ENCODE measurements at places on chromosomes 6 and 20. TPM values are rescaled to one million over a fixed set of nuclear protein-coding genes. Genes with fewer than 3 reads are reported as not detected.
A peak's percentile ranks its signal among the peaks of the same experiment; 100 is the strongest.

GRCh38 chr6:39240155-39240757 is 11.0 kb upstream of the KCNK5 start:
- no peak for DNase-seq

DNA sequence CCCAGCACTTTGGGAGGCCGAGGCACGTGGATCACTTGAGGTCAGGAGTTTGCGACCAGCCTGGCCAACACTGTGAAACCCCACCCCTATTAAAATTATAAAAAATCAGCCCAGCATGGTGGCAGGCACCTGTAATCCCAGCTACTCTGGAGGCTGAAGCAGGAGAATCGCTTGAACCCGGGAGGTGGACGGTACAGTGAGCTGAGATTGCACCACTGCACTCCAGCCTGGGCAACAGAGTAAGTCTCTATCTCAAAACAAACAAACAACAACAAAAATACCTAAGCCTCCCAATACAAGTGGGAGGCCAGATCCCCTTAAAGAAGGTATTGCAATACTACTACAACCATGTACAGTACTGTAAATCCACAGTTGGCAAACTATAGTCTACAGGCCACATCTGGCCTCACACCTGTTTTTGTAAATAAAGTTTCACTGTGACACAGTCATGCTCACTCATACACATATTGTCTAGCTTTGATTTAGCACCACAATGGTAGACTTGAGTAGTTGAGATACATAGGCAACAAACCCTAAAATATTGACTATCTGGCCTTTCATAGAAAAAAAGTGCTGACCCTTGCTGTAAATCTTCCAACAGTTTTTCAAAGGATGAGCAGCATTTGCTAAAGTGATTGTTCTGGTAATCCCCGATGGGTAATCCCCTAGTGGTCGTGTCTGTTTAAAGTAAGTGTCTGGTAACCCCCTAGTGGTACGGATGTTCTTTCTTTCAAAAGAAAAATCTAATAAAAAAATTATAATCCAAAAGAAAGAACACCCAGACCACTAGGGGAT is 202.0 kb downstream of the RNGTT start:
- no peak for DNase-seq

- DNase-seq, result peak; percentile 23
Measured at GRCh38 chr20:25015986-25016385, 23.4 kb upstream of the APMAP start.

Gene MATN4
- total RNA-seq, result 0.29 TPM

Gene BMP5
- total RNA-seq, result 14.4 TPM

Gene SLC16A10
- total RNA-seq, result 12.3 TPM

Gene CEBPB
- total RNA-seq, result 271 TPM

Gene LY6G5C
- total RNA-seq, result 3.4 TPM

Gene LTA
- 0.46 TPM for total RNA-seq

Gene C20orf141
- total RNA-seq, result not detected
